ENCODE measurements at places on chromosomes 7 and 10. TPM values are rescaled to one million over a fixed set of nuclear protein-coding genes. Genes with fewer than 3 reads are reported as not detected.

NME8 gene
- 0.28 TPM for total RNA-seq

SVOPL gene
- total RNA-seq = not detected

GRCh38 chr7:48101352-48101751 lies 12.3 kb downstream of the UPP1 start:
- DNase-seq = no peak

DNA sequence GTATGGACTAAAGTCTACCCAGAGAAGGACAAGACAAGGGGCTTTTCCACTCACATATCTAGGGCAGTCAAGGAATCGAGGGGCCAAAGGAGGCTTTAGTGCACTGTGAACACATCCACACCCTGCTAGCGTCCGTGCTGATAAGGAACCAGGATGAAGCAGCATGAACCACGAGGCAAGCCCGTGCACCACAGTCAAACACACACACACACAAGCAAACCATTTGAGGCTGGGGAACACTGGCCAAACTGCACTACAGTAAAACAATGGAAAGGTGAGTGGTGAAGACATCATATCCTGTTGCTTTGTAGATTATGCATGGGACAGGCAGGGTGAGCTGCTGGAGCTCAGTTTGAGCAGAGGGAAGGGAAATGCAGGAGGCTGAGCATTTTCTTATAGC lies 177.4 kb upstream of the CDCA7L start:
- peak; percentile 27 for DNase-seq

DNA sequence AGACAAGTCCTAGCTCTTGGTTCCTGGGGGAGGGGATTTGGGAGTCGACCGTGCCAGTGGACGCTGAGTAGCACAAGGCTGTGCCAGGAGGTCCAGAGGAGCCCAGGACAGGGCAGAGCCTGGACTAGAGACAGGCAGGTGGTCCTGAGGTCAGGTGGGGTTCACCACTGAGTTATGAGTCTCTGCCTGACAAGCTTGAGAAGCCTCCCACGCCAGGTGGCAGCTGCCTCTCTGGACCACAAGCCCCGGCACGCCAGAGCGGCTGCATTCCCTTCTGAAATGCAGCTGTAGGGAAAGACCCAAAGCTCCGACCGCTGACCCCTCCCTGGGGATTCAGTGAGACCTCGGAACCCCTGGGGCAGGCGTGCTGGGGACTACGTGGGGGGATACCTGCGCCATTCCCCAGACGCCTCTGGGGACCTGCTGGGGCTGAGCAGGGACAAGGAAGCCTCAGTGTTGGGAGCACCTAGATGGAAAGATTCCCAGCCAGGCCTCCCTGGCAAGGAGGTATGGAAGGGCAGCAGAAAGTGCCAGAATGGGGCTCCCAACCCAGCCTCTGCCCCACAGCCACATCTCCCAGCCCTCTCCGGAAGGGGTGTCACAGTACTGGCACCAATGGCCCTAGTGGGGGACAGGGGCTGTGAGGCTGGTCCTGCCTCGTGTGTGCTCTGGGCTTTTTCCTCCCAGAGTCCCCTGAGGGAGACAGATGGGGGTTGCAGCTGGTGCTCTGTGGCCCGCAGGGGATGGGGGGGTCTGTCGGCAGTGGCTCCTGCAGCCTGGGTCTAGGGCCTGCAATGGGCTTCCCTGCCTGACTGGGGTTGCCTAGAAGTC lies 29.0 kb downstream of the PDGFA start:
- no peak for DNase-seq

DNA sequence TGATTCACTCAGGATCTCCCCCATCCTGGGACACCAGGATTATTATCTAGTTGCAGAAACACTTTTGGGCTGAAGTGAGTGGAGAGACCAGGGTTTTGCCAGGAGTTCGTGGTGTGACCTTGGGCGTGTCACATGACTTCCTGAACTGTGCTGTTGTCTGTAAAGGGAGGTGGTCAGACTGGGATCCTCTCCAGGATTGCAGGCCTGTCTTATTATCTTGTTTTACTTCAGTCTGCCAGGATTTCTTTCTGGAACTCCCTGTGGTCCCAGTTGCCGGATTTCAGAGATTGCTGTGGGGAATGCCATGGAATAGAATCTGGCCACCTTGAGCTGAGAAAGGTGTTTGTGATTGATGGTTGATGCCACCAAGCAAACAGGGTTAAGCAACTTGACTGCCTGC lies 35.8 kb downstream of the CRCP start:
- DNase-seq = peak; percentile 25

DNA sequence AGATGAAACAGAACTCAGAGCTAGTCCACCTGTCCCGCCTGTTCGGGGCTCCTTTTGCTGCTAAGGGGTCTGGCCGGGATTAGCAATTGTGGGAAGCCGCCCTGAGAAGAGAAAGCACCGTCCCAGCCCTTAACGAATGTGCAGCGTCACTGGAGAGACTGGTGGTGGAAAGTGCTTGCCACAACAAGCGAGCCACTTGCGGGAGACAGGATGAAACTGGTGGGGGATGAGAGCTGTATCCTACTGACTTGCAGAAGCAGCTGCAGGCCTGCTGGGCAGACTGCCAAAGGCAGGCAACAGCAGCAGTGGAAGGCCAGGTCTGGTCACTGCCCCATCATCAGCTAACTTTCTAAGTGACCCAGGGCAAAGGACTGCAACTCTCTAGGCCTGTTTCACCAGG lies 95.4 kb downstream of the FAM53B start:
- DNase-seq = peak; percentile 94
